Stimulated activated CD8-positive, alpha-beta memory T cell treated with anti-CD3 and anti-CD28 coated beads, Interleukin-4, amount 100 ng/mL, for 1 hour (primary cell): ENCODE measurements at places on chromosomes 5 and 9.

DNA sequence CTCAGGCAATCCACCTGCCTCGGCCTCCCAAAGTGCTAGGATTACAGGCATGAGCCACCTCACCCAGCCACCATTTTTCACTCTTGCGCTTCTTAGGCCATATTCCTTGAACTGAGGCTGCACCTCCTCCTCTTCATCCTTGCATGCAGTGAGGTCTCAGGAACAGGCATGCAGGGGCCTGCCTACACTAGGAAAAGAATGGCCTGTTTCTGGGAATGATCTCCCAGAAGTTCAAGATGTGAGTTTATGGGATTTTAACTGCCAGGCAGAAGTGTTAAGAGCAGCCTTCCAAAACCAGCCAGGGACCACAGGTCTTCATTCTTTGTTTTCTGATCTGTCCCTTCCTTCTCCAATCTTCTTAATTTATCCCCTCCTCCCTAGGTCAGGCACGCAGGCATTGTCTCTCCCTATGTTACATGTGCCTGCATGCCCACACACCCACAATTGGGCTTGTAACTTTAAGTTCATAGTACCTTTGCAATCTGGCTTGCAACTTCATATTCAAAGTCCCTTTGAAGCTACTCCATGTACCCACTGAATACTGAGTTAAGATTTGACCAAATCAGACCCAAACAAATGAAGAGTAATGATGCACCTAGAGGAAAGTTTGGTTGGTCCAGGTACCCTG lies 10.5 kb upstream of the HSPA4 start:
- DNase-seq: no peak

GRCh38 chr5:54742417-54742891 lies 224.9 kb downstream of the SNX18 start:
- no peak for DNase-seq

DNA sequence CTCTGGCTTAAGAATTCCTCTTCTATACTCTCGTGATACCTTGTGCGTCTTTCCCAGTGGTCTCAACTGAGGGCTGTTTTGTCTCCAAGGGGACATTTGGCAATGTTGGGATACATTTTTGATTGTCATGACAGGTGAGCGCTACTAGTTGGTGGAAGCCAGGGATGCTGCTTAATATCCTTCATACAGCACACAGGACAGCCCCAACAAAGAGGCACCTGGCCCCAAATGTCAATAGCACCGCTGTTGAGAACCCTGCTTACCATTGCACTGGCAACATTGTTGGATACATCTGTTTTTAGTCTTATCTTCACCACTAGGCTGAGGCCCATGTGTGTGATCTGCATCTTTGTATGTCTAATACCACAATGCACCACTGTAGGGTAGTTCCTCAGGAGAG lies 114.1 kb downstream of the C9orf152 start:
- DNase-seq: no peak

DNA sequence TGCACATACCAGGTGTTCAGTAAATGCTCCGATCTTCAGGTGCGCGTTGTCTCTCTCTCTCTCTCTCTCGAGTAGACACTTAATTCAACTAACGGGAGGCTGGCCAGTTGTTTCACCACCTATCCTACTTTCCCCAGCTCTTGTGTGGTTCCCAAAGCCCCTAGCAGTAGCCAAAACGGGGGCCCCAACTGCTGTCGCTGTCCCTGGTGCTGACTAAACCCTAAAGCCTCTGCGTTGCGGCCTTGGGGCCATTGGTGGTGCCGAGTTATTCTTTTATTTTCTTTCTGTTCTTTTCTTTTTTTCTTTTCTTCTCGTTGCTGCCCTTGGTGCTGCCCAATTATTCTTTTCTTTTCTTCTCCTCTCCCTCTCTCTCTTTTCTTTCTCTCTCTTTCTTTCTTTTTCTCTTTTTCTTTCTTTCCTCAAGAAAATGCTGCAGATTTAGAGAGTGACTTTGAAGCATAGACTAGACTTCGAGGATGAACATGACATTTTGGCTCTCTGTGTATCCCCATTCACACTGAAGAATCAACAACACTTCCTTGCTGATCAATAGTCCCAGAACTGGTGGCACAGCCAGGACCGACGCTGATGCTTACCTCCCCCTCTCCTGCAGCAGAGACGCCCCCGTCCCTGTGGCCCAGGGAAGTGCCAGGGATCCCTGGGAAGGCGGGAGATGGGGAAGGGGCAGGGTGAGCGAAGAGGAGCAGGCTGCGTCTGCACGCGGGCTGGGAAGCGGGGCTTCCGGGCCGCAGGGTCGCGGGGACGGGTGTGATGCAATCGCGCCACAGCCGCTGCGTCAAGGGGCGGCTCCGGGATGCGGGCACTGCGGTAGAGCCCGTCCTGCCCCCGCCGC lies at the start of gene FBLL1:
FBLL1 (plus strand) TSS at position 785 of the 853 bp plus-strand sequence. CDS start 200 bp downstream, outside the sequence.
- DNase-seq: no peak

GRCh38 chr5:150544611-150545219 lies 36.8 kb downstream of the NDST1 start:
- DNase-seq: peak; percentile 16

- DNase-seq: no peak
Observed at GRCh38 chr9:9246726-9247125, 1366.1 kb downstream of the PTPRD start.

GRCh38 chr5:143484601-143485000 lies 81.1 kb upstream of the NR3C1 start:
- DNase-seq: no peak

- no peak for DNase-seq
Observed at GRCh38 chr9:106432631-106433030, 430.3 kb upstream of the ZNF462 start.

DNA sequence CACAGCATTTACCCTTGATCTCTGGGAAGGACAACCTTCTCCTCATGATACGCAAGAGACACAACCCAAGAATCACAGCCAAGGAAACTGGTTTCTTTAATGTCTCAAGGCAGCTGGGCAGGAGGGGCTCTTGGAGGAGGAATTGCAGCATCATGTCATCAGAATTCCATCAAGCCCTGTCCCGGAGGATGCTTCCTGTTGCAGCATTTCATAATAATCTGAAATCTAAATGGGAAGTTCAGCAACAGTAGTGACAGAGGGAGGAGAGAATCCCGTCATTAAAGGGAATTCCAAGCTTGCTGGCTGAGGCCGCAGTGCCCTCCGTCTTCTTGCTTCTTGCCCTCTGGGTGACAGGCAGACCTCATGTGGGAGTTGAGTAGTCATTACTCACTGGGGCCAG lies 192.7 kb downstream of the TENT4A start:
- no peak for DNase-seq

DNA sequence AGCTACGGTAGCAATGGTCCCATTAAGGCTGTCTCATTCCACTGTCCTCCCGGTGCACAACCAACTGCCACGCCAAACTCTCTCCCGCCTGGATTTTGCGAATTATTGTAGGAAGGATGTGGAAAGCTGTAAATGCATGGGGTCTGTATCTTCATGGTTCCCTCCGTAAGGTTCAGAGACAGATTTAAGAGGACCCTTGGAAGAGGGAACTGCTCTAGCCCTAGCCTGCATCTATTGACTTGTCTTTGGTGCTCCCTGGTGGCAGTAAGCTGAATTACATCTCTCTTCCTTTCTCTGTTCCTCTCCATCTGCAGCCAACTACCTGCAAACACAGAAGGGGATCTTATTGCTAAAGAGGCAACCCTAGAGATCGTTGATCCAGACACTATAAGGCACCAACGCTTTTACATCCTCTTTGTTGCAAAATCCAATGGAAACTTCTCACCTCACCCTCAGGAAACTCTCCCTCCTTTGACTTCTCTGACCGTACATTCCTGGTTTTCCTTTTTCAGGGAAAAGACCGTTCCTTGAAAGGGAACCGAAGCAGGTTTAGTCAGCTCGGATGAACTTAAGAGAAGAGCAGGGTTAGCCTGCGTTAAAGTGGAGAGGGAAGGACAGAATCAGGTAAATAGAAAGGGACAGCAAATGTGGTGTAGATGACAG lies 11.9 kb downstream of the CAPSL start:
- DNase-seq: peak; percentile 35

GRCh38 chr9:20043035-20043434 lies 254.2 kb upstream of the SLC24A2 start:
- no peak for DNase-seq

GRCh38 chr5:53151713-53152458 lies 42.3 kb upstream of the MOCS2 start:
- DNase-seq: no peak

DNA sequence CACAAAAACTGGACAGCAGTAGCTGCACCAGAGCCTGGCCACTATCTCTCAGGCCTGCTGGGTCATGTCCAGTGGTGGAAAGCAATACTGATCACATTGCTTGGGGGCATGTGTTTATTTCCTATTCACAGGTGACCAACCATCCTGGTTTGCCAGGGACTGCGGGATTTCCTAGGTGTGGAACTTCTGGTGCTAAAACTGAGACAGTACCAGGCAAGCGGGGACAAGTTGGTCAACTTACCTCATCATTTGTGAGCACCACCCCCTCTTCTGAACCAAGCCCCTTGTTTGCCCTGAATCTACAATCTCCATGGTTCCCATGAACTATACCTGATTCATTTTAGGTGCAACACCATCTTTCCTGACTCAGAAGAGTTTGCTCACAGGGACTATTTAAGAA lies 81.3 kb downstream of the TNC start:
- no peak for DNase-seq

- DNase-seq: no peak
Observed at GRCh38 chr5:127697894-127698600, 5.1 kb upstream of the CCDC192 start.

GRCh38 chr5:180099733-180100611 lies 28.4 kb upstream of the RNF130 start:
- no peak for DNase-seq

- DNase-seq: no peak
Observed at GRCh38 chr9:38282756-38283155, 109.7 kb upstream of the ALDH1B1 start.

- DNase-seq: no peak
Observed at GRCh38 chr9:120389867-120390266, 190.1 kb downstream of the CDK5RAP2 start.

DNA sequence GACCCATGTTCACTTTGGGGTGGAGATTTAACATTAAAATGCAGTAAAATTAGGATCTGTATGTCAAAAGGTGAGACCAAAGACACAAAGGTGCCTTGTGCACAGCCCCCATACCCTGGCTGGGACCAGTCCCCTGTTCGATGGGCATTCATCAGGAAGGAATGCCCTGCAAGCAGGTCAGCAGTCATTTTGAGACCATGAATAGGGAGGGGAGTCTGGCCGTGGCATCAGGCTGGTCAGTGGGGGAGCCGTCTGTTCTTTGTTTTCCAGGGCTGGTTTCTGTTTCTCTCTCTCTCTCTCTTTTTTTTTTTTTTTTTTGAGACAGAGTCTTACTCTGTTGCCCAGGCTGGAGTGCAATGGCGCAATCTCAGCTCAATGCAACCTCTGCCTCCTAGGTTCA lies 68.9 kb upstream of the GOLM1 start:
- DNase-seq: no peak

DNA sequence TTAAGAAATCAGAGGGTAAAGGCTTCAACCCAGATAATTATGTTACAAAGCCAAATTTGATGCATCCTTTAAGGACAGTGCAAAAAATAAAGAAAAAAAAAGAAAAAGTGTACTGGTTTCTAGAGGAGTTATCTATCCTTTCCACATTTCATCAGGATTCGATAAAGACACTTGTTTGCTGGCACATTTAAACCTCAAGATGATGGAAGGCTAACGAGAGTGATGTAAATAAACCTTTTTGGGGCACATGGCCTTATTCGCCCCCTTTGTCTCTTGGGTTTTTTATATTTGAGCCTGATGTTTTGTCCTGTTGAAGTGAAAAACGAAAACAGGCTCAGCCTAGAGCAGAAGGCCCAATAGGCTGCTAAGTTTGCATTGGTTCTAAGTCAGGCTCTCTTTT lies 416.5 kb downstream of the TAF11L14 start:
- DNase-seq: no peak

DNA sequence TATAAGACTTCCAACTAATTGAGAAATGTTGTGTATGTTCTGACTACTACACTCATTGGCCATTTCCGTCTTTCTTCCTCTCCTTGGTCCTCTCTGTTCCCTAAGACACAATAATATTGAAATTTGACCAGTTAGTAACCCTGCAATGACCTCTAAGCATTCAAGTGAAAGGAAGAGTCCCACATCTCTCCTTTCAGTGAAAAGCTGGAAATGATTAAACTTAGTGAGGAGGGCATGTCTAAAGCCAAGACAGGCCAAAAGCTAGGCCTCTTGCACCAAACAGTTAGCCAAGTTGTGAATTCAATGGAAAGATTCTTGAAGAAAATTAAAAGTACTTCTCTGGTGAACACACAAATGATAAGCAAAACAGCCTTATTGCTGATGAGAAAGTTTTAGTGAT lies 122.5 kb downstream of the PRR16 start:
- no peak for DNase-seq

DNA sequence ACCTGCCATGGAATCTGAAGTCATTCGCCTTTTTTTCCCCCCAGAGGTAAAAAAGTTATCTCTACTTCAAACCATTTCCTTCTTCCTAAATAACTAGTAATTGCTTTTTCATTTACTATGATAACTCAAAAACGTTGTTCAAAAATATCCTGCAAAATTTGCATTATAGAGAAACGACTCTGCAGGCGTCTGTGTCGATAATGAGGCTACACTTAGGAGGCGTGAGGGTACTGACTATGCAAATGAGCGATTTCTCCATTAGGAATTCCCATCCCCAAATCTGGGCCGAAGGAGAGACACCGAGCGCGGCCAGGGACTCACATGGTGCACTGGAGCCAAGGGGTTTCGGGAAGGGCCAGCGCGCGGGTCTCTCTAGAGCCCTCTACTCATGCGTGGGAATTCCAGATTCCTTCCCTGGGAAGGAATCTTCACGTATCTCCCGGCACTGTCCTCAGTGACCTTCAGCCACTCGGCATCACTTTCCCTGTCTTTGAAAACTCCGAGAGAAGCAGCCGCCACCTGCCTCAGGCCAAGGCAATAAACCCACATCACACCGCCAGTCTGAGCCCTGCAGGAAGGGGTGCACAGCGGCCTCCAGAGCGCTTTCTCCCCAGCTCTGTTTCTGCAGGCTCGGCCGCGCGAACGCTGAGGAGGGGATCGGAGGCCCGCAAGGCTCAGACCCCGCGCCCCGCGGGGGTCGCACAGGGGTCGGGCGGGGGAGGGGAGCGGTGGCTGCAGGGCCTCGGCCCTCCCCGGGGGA lies 718 bp upstream of the DENND4C start:
- DNase-seq: peak; percentile 40

GRCh38 chr9:5586391-5586802 lies 42.5 kb upstream of the RIC1 start:
- DNase-seq: no peak
